ENCODE measurements at places on chromosomes 3 and 15.

DNA sequence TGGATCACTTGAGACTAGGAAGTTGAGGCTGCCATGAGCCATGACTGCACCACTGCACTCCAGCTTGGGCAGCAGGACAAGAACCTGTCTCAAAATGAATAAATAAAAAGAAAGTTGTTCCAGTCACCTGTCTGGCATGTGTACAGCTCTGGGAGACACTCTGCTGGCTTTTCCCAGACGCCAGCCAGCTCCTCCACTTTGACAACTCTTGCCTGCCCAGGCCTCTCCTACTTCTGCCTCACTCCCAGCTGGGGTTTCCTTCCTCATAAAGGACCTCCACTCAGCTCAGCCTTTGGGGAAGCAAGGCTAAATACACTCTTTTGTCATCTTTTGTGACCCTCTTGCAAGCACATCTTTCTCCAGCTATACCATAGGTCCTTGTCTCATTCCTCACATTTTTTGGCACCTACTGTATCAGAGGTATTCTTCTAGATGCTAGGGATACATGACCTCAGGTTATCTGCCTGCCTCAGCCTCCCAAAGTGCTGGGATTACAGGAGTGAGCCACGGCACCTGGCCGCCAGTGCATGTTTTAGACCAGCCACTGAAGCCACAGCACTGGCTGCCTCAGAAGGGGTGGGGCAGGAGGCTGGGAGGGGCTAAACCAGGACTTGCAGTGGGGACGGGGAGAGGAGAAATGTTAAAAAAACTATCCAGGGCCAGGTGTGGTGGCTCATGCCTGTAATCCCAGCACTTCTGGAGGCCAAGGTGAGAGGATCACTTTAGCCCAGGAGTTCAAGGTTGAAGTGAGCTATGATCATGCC, 10.0 kb upstream of the ELP6 start:
- DNase-seq: no peak

GRCh38 chr3:76753599-76753998, 286.3 kb upstream of the ROBO2 start:
- no peak for DNase-seq

DNA sequence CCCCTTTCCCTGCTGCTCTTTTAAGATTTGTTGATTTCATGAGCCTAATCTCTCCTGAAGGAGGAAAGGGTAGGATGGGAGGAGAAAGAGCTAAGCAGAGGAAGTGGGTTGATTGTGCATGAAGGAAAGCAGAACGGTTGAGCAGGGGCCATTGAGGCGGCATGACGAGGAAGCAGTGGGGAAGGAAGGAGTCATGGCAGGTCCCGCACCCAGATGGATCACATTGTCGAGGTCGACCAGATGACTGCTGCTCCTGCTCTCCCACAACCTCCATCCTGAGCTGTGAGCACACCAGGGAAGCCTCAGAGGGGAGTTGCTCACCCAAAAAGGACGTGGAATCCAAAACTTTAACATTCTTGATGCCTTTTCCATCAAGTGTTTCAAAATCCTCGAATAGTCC, 42.8 kb downstream of the ABTB1 start:
- DNase-seq: no peak

DNA sequence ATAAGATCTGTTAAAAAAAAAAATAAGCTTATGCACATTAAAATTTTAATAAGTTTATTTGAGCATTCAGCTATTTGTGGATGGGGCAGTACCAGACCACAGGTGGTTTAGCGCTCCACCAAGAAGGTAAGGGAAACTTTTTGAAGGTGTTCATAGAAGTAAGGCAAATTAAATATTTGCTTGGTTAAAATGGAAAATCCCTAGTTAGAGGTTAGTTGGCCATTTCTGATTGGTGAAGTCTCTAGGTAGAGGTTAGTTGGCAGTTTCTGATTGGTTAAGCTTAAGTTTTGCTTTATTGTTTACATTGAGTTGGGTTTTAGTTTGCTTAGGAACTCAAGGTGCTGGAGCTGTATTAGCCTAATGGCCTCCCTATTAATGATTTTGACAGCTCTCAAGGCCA, 30.7 kb downstream of the SCN11A start:
- no peak for DNase-seq

GRCh38 chr15:51232581-51232980, 105.8 kb downstream of the CYP19A1 start:
- DNase-seq: no peak

DNA sequence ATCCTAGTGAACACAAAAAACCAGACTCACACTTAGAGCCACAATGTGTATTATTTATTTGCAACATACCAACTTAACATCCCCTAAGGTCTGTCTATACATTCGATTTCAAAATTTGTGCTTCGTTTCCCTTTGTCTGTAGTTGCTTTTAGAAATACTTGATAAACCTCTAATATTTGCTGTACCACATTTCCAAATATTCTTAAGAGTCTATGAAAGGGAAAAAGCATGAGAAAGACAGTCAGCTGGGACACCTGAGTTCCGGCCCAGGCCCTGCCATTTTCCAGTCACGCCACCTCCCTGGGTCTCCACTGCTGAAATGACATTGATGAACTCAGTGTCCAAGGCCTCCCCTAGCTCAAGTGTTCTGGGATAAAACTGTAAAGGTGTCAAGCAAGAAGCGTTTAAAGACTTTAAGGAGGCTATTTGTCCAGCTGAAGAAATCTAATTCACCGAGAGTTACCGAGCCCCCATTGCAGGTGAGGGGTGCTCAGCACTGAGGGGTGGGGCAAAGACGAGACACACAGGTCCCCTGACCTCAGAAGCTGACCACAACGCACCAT, 26.6 kb downstream of the LRRC2 start:
- DNase-seq: no peak

DNA sequence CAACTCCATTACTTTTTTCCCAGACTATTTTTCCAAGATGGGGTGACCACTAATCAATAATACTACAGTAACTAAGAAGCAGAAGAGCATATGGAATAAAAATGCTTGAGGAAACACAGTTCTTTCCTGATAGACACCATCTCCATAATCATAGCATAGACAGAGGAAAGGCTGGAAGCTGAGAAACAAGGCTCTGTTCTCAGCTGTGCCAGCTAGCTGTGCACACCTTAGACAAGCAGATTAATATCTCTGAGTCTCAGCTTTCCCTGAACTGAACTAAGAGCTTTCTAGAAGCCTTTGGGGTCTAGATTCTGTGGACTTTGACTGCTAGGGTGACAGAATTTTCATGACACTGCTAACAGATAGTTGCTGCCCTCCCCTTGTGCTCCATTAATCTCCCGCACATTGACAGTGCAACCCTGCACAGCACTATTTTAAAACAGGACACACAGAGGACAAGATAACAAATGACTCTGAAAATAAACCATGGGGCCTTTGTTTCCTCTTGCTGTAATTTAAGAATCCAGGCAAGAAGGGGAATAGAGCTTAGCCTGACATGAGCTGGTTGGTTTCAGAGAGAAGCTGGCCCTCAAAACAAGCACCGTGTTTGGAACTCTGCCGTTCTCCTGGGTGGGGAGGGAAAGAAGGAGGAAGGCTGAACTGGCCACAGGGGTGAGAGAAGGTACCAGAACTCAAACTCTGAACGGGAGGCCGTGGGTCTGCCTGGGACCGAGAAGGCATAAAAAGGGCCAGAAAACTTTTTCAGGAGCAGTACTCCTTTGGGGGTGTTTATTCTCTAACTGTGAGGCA, 67.4 kb downstream of the ATP13A5 start:
- no peak for DNase-seq

GRCh38 chr3:131973731-131974130, 61.1 kb downstream of the CPNE4 start:
- no peak for DNase-seq

DNA sequence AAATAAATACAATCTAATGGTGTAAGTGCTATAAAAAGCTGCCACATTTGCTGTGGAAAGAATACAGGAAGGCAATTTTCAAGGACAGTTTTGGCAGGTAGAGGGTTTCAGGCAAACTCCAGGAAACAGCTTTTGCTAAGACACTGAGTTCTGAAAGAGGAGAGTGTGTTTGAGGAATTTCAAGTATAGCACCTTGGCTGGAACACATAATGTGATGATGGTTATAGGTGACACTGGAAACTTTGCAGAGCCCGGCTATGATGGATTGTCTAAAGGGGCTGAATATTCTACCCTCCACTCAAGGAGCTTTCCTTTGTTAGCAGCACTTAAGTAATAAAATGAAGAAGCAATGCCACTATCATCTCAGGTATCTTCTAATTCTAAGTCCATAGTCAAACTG, 209.4 kb upstream of the TGFBR2 start:
- DNase-seq: no peak

DNA sequence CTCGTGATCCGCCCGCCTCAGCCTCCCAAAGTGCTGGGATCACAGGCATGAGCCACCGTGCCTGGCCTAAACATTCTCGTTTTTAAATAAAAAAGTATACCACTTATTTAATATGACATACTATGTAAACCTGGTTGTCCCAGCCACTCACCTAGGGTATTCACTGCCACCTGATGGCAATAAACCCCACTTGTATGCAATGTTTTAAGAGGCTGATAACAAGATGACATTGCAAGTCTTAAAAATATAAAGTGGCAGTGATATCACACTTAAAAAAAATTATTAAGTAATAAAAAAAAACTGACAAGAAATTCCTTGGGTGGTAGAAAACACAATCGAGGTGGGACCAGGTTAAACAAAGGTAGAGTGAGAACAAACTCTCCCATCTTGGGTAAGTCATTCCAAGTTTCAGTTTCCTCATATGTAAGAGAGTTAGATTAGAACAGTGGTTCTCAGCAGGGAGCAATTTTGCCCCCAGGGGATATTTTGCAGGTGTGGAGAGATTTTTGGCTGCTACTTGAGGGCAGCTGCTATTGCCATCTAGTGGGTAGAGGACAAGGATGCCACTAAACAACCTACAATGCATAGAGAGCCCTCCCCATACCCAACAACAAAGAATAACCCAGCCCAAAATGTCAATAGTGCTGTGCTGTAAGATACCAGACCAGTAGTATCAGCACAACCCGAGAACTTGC, 14.5 kb downstream of the ARF4 start:
- DNase-seq: no peak

DNA sequence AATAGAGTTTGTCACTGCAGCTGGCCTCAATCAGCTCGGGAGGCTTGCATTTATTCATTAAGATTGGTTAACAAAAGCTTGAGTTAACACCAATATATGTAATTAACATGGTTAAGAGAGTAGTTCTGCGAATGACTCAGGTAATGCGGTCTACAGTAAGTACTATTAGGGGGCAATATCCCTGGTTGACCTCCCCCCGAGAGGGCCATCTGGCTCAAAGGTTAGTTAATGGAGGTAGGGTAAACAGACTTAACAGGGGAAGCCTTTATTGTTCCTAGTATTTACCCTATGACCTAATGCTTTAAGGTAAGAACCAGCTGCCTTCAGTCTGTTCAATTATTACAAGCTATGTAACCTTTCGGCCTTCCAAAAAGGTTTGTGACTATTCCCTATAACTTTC, 403.3 kb upstream of the SGO1 start:
- no peak for DNase-seq

DNA sequence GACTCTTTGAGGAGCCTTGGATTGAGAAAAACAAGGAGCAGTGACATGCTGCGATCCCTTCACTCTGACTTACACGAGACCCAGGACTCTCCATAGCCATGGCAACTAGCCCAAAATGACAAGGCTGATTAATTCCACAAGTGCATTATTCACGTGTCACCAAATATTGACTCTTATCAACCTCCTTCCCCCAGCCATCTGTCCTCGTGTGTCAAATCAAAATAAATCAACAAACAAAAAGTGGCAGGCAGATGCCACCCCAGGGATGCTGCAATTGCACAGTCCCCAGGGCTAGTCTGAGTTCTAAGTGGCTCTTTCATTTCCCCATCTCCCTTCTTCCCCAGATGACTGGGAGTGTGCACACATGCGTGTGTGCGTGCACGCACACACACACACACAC, 104.9 kb downstream of the AQP9 start:
- peak; percentile 91 for DNase-seq
